NCI-H748 treated with DMSO at 0.1 percent for 48 hours (cell line): ENCODE measurements at places on chromosomes 12 and 14.

DNA sequence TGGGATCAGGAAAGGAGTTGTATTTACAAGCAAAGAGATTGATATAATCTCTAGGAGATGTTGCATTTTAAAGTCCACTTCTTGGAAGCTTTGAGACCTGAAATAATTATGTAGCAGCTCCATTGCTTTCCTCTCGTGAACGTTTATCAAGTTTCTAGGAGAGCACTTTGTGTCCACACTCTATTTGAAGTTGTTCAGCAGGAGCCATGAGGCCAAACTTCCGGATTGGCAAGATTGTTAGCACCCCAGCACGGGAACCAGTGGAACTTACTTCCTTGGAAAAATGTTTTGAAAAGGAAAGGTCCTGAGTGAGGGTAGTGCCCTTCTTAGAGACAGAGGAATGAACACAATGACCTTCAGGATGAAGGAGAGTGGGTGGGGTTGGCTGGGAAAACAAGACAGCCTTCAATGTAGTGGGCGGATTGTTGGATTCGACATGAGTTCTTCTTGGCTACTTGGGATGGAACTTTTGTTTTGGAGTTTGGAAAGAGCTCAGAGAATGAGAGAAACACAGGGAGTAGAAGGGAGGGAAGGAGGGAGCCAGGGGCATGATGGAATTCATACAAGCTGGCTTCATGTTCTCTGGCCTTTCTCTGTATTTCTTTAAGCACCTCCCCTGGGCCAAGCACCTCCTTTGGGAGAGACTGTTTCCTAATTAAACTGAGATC lies 23.8 kb upstream of the CISTR start:
- no peak for DNase-seq

GRCh38 chr14:22886500-22887259 lies 3.7 kb downstream of the REM2 start:
- peak; percentile 74 for DNase-seq

GRCh38 chr12:497501-498160 lies 37.9 kb downstream of the B4GALNT3 start:
- peak; percentile 27 for DNase-seq

- DNase-seq = peak; percentile 68
Measured at GRCh38 chr12:113098441-113099028, 37.0 kb downstream of the RASAL1 start.

DNA sequence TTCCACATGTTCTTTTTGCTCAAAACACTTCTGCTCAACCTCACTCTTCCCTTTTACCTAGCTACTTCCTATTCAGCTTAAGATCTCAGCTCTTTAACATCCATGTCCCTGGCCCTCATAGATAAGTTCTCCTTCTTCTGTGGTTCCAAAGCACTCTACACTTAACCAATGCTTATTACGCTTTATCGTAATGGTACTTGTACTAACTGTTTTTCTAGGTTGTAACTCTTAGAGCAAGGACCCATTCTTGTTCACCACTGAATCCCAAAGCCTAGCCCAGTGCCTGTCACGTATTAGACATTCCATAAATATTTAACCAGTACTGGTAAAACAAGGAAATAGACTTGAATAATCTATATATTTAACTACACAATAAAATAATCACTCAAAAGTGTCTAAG lies 5.3 kb downstream of the SLC41A2 start:
- no peak for DNase-seq

DNA sequence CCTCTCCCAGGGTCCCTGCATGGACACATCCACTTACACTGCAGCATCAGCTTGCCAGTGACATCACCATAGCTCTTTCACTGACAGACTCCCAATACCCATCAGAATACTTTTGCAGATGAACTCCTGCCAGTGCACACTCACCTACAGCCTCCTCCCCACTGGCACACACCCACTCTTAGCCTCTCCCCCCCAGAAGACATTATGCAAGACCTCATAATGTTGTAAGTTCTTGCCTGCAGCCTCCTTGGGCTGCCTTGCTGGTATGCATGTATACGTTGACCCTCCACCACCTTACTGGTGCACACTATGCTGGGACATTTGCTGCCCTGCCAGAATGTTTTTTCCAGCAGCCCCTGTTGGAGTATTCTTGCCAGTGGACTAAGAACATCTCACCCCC lies 324.2 kb downstream of the AEBP2 start:
- DNase-seq = no peak

GRCh38 chr14:52801014-52801712 lies 9.8 kb upstream of the GNPNAT1 start:
- DNase-seq = no peak

DNA sequence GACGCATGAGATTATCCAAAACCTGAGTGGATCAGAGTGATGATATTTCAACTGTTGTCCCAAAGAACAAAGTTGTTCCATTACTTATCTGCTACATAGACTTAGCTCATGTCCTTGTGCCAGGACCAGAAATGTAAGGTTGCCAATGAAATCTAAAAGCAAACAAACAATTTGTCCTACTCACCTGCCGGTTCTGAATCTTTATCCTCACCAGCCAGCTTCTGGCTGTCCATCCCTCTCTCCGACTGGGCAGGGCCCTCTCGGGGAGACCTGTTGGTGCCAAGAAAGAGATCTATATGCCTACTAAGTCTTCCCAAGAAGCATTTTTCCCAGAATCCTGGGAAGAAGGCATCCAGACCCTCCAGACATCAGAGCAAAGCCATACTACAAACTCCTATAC lies 5.5 kb downstream of the KMT2D start:
- DNase-seq = no peak

GRCh38 chr14:100549834-100550625 lies 37.2 kb downstream of the BEGAIN start:
- no peak for DNase-seq

DNA sequence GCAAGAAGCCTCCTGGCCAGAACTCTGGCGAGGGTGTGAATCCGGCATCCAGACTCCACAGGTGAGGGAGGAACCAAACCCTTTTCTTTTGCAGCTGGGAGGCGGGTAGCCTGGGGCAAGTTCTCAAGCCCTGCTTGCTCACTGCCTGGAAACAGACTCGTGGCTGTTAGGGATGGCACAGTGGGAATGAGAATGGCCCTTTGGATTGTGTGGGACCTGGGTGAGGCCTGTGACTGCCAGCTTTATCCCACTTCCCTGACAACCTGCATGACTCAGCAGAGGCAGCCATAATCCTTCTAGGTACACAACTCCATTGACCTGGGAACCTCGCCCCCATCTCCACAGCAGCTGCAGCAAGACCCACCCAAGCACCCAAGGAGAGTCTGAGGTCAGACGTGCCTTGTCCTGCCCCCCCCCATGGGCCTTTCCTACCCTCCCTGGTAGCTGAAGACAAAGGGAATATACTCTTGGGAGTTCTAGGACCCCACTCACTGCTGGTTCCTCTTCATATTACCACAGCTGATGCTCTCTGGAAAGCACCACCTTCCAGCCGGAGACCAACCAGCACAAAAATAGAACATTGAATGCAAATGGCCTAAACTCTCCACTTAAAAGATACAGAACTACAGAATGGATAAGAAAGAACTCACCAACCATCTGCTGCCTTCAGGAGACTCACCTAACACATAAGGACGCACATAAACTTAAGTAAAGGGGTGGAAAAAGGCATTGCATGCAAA lies 5.1 kb upstream of the GPR33 start:
- DNase-seq = no peak

DNA sequence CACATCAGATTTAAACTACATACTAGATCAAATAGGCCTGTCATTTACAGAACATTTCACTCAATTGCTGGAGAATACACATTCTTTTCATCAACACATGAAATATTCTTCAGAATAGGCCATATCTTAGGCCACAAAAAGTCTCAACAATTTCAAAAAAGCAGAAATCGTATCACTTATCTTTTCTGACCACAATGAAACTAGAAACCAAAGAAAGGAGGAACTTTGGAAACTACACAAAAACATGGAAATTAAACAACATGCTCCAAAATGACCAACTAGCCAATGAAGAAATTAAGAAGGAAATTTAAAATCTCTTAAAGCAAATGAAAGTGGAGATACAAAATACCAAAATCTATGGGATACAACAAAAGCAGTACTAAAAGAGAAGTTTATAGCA lies 35.1 kb downstream of the PARP11 start:
- no peak for DNase-seq

- DNase-seq = no peak
Measured at GRCh38 chr12:16130343-16130742, 147.1 kb downstream of the SLC15A5 start.

DNA sequence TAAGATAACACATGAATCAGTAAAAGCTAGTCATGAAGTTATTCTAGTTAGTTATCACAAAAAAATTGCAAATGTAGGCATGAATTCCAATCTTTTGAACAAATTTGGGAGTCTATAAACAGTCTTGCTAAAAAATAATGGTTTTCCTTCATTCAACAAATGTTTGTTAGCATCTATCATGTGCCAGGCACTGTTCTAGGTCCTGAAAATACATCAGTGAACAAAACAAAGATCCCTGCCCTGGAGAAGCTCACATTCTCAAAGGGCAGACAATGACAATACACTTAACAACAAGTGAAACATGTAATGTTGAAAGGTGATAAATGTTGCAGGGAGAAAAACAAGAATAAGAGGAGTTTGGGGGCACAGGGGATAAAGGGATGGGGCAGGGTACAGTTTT lies 86.9 kb downstream of the OTX2 start:
- no peak for DNase-seq
